ENCODE measurements at places on chromosomes 7 and 10.

- no peak for DNase-seq
Measured at GRCh38 chr7:107381453-107381852, 88.4 kb upstream of the GPR22 start.

DNA sequence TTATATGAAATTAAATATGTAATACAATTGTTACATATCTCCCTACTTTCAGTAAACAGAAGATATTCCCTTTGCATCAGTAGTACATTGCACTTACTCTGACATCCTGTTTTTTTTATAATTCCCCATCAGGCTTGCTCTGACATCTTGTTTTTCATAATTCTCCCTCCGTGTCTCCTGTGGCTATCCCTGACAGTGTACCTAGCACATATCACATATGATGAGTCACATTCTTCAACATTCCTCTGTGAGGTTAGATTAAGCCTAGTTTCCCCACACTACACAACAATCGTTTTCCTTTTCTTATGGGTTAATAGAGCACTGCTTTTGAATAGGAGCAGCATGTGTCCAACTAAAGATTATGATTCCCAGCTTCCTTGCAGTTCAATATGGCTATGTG lies 250.6 kb upstream of the NPVF start:
- DNase-seq, result no peak

- peak; percentile 18 for DNase-seq
Measured at GRCh38 chr10:2121929-2122328, 384.6 kb upstream of the ADARB2 start.

DNA sequence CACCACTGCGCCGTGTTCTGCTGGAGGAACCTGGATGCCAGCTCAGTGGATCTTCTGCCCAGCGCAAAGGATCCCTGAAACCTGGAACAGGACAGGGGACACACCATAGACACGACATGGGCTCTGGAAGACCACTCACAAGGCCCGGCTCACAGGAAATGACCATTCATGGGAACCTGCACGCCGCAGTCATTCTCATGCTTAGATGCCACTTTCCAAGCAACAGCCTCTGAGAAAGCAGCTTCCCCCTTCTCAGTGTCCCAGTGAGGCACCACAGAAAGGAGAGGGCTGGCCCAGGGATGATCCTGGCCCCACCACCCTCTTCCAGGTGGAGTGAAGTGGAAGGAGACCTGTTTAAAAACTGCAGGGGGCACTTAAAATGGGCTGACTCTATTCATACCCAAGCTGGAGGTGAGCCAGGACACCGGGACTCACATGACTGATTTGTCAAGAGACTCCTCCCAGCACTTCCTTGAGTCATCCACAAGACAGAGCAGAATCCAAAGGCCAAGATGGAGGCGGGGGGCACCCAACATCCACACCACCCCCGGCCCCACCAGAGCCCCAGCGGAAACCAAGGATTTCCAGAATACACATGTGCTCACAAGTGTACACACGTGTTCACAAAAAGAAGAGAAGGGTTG lies 11.2 kb downstream of the CTBP2 start:
- peak; percentile 44 for DNase-seq

GRCh38 chr10:104197364-104197763 lies 34.8 kb downstream of the CFAP43 start:
- no peak for DNase-seq

DNA sequence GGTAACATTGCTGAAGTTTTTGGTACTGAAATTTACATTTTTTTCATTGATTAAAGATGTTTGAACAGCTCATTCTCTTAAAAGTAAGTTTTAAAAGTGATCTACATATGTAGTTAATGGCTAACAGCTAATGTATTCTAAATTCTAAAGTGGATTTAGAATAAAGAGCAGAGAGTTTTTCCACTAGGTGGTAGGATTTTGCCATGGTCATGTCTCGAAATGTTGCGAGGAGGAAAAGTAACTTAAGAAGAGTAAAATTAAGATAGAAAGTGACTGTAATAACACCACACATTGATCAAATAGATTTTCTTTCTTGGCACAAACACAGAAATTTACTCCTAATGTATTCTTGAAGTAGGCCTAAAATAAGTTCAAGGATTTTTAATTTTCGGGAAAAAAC lies 19.8 kb downstream of the LSMEM1 start:
- DNase-seq, result no peak

GRCh38 chr10:80416479-80417098 lies 8.2 kb downstream of the PRXL2A start:
- no peak for DNase-seq

- DNase-seq, result no peak
Measured at GRCh38 chr7:19674266-19674960, 34.4 kb downstream of the POLR1F start.

DNA sequence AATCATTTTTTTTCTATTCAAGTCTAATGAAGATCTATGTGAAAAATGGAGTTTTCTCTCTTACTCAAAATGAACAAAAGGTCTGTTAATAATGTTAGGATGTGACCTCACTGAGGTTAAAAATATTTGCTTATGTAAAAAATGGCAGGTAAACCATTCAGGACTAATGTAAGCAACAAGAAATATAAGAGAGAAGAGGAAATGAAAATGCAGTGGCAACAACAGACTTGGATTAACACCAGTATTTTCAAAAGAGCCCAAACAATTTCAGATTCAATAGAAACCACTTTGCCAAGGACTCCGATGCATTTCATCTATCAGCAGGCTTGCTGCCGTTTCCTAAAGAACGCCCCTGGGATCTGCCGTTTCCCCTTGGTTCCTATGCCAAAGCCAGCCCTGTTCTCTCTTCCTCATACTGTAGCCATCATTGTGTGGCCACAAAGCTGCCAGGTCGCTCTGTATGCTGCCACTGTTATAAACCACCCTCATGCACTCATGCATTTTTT lies 66.4 kb downstream of the MTURN start:
- DNase-seq, result no peak

- DNase-seq, result no peak
Measured at GRCh38 chr10:92203919-92204623, 86.8 kb downstream of the CPEB3 start.

DNA sequence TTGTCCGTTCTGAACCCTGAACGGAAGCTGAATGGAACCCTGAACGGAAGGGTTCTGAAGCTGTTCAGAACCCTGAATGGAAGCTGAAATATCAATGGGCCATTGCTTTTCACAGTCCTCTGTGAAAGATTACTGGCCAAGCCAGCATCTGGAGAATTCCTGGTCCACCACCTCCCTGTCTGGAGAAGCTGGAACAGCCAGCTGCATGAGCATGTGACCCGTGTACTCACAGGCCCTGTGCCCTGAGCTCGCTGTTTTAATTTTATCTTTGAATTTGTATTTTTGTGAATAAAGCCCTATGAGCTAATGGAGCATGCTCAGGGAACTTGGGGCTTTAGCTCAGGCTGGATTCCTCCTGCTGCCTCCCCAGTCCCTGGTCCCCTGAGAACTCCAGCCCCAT lies 37.2 kb downstream of the HTRA1 start:
- DNase-seq, result no peak

DNA sequence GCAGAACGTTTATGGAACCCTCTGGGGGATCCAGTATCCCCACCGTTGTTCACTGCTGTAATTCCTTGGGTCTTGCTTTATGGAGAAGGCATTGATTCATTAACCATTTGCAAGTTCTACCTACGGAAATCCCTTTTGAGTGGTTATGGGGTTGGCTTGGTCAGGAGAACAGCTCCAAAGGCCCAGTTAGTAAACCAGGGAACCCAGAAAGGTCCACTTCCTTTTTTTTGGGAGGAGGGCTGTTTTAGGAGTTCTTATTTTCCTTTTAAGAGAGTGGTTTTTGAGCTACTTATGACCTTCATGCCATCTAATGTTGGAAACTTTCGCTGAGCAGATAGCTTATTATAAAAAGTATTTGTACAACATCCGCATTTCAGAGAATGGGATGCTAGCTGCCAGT lies 1.3 kb downstream of the POR start:
- DNase-seq, result no peak

- no peak for DNase-seq
Measured at GRCh38 chr10:89296220-89296648, 5.6 kb upstream of the IFIT2 start.

GRCh38 chr7:18505870-18506460 lies 10.4 kb downstream of the HDAC9 start:
- peak; percentile 62 for DNase-seq
